ENCODE measurements at places on chromosomes 4 and X. TPM values are rescaled to one million over a fixed set of nuclear protein-coding genes. Genes with fewer than 3 reads are reported as not detected.

PTPN13 gene
- 0.49 TPM for total RNA-seq

XAGE2 gene
- total RNA-seq, result not detected

NFKB1 gene
- total RNA-seq, result 16.6 TPM

ADAMTS3 gene
- total RNA-seq, result 2.2 TPM

ALAS2 gene
- total RNA-seq, result not detected

RTL9 gene
- total RNA-seq, result not detected

PDGFRA gene
- total RNA-seq, result 3.4 TPM

DNA sequence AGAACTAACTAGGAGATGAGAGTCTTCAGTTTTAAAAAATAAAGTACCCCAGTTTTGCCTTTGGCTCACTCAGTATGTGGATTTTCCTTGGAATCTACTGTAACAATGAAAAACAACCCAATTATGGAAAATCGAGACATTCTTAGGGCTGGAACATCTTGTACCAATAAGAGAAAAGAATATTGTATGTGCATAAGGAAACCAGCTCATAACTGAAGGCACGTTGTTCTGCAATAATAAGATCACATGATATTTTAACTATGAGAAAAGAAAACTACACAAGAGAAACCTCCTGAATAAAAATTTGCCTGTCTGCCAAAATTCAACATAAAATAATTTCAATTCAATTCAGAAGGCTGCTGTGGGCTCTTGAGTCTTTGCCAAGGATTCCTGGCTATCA, 261.8 kb upstream of the EDNRA start:
- no peak for DNase-seq
